ENCODE measurements at places on chromosomes 16 and 17.

- no peak for DNase-seq
These were observed 26.1 kb upstream of the ZNHIT3 start for GRCh38 chr17:36460265-36460937.

DNA sequence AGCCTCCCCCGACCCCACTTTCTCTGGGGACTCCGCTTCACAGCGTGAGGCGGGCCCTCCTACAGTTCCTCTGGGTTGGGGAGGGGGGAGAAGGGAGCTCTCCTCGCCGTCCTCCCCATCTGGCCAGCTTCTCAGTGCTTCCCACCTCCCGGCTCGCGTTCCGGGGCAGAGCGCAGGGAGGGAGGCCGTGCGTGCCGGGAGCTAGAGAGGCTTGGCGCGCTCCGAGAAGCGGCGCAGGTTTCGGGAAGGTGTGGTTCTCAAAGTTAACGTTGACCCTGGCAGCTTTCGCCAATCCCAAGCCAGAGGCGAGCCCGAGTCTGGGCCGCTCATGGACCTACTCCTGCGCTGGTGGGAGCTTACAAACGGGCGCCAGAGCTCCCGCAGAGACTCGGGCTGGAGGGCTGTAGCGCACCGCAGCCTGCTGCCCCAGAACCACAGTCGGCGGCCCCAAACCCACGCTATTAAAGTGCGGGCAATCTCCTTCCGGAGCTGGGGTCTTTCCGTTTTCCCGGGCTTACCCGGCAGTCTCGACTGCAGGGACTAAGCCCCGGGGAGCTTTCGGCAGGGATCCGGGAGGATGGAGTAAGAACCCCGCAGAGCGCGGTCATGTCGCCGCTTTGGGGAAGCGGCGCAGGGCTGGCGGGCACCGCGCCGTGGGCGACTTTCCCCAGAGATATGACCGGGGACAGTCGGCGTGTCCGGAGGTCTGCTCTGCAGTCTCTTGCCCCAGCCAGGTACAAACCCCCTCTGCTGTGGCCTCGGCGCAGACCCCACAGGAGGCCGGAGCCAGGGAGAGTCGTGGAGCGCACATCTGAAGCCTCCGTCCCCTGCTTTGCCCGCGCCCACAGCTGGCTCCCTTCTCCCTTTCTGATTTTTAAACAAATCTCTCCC, 787 bp downstream of the CDH11 start:
- DNase-seq: peak; percentile 29

DNA sequence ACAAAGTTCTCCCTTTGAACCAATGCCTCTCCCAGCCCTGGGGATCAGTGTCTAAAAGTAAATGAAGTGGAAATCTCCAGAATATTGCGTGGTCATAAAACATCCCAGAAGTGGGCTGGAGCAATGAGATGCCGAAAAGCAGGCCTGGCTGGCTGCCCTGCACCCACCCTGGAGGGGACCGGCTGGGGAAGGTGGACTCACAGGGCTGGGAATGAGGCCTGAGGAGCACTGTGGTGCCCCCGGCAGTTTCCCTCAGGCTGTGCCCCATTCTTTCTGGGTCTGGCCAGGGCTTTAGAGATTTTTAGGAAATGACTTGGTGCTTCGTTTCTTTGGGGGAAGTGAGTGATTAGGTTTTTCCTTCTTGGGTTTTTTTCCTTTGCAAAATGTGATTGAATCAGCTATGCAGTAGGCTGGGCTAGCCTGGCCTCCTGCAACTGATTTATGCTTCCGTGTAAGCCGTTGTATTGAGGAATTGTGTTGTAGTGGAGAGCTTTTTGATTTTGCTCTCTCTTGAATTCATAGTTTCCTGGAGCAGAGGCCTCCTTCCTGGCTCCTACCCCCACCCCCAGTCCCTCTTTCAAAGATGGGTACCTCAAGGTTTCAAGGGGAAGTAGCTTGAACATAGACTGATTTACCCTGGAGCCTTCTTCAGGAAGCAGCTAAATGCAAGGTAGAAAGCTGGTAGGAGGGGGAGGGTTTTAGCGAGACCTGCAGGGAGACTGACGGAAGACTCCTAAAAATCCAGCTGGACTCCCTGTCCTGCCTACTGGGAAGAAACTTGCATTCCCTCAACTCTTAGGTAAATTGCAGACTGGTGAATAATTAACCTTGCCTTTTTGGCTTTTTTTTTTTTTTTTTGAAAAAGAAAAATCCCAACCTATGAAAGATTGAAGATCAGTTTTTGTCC, 170.2 kb downstream of the RAB11FIP4 start:
- peak; percentile 87 for DNase-seq

GRCh38 chr17:31274252-31274651, 22.8 kb downstream of the OMG start:
- no peak for DNase-seq

GRCh38 chr16:57770361-57770760, 31.9 kb downstream of the KIFC3 start:
- DNase-seq: no peak

DNA sequence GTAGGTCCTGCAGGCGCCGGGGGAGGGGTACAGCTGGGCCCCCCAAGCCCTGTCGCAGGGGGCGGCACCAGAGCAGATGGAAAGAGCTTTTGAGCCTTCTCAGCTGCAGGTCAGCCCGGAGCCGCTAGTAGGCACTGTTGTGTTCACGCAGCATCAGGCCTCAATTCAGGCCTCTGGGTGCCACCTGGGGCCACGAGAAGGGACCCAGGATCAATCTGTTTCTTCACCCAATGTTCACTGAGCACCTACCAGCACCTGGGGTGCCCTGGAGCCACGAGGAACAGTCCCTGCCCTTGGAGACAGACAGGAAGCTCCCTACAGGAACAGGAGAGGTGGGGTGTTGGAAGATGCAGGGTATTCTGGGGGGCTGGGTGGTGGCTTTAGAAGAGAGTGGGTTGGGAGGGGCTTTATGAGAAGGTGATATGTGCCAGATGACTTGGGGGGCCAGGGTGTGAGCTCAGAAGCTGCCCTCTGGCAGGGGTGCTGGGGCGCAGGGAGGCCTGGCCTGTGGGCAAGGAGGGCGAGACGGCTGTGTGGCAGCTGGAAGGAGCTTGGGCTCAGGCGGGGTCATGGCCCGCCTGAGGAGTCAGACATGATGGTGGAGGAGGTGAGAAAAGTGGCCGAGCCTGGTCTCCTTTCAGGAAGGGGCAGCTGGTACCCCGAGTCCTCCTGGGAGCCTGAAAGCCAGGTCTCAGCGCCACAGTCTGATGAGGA, 121.9 kb upstream of the GSE1 start:
- DNase-seq: no peak

DNA sequence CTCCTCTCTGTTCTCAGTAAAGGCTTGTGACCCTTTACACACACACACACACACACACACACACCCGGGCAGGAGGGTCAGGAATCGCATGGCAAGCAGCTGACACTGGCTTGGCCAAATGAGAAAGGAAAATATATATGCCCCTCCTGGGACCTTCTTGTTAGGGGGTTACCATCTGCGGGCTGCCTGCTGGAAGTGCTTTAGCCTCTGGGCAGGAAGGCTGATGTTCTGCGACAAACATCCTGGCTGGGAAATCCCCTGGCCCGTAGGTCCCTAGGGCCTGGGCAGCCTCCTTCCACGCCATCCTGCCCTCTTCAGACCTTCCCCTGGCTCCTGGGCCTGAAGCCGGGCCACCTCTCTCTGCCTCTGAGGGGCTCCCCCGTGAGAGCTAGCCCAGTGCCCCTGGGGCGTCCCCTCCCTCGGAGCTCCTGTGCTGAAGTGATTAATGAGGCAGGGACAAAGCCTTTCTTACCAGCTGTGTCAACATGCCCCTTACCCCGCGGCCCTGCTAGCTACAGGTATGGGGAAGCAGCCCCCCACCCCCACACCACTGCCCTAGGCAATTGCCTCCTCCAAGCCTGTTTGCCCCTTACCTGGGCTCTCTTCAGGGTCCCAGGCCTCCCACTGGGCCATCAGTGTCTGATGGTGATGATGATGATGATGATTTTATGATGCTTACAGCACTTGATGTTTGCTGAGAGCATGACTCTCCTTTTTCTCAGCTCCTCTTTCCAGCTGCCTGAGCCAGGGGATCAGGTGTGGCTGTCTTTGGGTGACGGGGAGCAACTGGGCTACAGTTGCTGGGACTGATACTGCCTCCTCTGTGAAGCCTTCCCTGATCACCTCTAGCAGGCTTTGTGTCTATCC, 32.8 kb upstream of the ETV4 start:
- peak; percentile 92 for DNase-seq

- no peak for DNase-seq
These were observed 275.3 kb downstream of the SHISA9 start for GRCh38 chr16:13176711-13177110.

GRCh38 chr17:72602517-72603419, 481.9 kb downstream of the SOX9 start:
- peak; percentile 68 for DNase-seq

DNA sequence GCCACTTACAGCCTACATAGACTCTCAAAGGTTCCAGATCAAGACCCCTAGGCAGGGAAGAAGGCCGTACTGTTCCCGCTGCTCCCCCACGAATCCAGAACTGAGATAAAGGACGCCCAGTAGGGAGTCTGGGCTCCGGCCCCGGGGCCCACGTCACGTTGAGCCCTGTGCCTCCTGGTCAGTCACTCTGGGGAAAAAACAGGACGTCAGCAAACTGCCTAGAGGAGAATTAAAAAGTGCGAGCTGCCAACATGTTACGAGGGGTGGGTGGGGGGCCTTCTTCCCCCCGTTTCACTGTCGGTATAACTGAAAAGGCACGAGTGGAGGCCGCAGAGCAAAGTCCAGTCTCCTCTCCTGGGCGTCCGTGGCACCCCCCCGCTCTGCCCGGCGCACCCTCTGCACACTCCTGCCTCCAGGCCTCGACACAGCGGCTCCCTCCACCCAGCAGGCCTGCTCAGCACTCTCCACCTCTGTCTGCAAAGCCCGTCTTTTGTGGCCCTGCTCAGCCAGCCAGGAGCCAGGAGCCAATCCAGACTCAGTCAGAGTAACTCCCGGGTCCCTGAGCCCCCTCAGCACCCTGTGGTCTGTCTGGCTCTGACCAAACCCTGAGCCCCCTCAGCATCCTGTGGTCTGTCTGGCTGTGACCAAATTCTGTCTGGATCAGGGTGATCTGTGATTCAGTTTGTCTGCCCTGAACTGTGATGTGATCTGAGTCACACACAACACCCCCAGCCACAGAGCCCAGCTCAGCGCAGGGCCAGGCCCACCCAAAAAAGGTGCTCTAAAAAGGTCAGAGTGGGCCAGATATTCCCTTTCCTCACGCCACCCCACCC, 6.2 kb downstream of the ITGAE start:
- DNase-seq: peak; percentile 54

GRCh38 chr16:78579020-78579419, 479.6 kb downstream of the WWOX start:
- no peak for DNase-seq

DNA sequence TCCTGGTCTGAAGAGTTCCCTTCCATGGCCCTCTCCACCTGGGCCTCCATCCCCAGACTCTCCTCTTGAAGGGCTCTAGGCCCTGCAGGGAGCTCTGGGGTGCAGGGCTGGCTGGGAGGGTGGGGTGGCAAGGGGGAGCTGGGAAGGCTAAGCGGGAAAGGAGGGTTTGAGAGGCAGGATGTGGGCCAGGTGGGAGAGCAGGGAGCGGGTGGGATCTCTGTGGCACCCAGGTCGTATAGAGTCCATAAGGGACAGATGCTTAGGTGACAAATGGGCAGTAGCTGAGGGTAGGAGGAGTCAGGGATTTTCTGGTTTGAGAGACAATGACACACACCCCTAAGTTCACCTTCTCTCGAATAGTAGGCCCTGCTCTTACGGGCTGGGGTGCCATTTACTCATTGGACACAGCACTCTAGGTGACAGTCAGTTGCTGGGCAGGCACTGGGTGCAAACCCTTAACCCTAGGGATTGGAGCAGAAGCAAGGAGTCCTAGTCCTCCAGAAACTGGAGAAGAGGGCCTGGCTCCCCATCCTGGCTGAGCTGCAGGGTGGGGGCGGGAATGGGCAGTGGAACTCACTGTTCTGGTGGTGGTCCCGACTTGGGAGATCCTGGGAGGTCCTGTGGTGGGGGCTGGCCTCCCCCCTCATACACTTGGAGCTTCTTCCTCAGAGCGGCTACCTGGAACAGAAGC, 15.3 kb downstream of the KIF18B start:
- DNase-seq: no peak

DNA sequence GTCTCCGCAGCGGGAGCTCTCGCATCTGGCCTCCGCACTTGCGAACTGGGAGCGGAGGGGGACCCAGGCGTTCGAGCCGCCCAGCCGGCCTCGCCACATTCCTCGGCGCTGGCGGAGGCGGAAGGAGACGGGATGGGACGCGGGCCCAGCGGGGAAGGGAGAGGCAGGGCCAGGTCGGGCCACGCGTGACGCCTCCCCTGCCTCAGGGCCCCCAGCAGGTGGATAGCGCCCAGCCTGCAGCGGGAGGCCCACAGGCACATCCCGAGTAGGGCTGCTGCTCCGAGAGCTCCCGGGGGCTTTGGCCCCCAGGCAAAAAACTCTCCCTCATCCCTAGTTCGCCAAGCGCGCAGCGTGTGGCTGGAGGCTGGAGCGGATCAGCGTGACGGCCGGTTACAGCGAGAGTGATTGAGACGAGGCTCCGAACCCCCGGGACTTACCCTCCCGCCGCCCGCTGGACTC, 800 bp downstream of the PLEKHH3 start:
- peak; percentile 55 for DNase-seq

GRCh38 chr17:19714542-19715411, 1.6 kb downstream of the SLC47A2 start:
- DNase-seq: no peak

DNA sequence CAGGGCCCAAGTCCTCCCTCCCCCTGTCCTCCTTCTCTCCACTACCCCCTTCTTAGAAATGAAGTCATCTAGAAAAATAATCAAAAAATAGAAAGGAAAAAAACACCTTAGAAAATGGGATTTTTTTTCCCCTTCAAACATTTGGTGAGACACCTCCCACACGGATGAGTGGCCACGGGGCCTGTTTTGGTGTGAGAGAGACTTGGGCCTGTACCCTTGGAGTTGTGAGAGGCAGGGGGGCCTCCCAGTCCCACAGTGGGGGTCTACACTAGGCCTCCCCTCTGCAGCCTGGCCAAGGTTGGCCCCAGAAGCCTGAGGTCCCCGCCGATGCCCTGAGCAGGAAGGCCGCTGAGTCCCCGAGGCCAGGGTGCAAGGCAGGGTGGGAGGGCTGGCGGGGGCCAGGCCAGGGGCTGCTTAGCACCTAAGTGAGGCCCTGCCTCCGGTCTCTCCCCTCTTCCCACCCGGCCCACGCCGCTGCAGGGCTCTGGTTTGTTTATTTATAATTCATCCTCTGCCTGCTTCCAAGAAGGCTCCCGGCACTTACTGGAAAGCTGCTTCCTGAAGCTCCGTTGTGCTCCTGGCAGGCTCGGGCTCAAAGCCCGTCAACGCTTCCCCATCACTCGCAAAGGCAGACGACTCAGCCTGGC, 26.4 kb downstream of the NPTX1 start:
- DNase-seq: no peak
